ENCODE measurements at places on chromosomes 6 and 20.

GRCh38 chr6:2434912-2435311 lies 189.5 kb upstream of the GMDS start:
- no peak for DNase-seq

GRCh38 chr20:48259456-48259855 lies 474.2 kb upstream of the SULF2 start:
- no peak for DNase-seq

- no peak for DNase-seq
These were observed 106.6 kb downstream of the RNASET2 start for GRCh38 chr6:166849749-166850183.

- DNase-seq, result no peak
These were observed 18.1 kb upstream of the TRIM27 start for GRCh38 chr6:28941684-28942448.

DNA sequence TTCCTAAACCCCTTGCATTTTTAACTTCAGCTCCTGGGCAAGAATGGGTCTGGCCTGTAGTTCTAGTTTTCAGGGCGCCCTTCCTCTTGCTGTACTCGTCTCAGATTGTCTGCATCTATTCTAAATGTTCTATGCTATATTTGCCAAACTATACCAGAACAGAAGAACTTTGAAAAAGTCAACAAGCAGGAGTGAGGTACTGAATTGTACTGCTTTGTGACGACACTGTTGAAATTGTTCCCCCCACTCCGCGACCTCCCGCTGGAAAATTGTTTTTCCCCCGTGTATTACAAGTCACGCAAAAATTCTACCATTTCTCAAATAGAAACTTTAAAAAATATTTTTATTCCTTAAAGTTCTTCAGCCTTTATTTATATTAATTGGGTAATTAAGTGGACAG lies 73.9 kb downstream of the CBFA2T2 start:
- no peak for DNase-seq

DNA sequence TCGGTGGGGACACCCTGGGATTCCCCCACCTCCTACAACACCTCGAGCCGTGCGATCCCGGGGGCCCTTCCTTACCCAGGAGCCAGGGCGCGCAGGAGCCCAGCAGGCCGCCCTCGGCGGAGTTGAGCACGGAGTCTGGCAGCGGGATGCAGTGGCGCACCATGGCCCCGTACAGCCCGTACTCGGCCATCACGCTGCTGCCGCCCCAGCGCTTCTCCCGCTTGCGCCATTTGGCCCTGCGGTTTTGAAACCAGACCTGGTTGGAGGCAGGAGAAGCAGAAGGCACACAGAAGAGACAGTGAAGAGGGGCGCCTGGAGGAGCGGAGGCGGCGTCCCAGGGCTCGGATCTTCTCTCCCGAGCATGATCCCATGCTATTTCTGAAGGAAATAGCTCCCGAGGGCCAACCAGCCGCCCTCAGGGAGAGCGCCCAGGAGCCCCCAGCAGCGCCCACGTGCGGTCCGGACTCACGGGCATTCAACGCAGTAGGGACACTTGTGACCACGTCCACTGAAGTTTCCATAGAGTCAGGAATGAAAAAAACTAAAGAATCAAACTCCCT lies 4.3 kb downstream of the VSX1 start:
- DNase-seq, result peak; percentile 58

GRCh38 chr20:46267108-46268105 lies 40.9 kb downstream of the CDH22 start:
- no peak for DNase-seq

- DNase-seq, result no peak
These were observed 431.1 kb downstream of the NKAIN2 start for GRCh38 chr6:124234801-124235200.

- no peak for DNase-seq
These were observed 614.2 kb upstream of the CITED2 start for GRCh38 chr6:139988685-139989084.

- no peak for DNase-seq
These were observed 483.1 kb upstream of the JAG1 start for GRCh38 chr20:11156922-11157321.

DNA sequence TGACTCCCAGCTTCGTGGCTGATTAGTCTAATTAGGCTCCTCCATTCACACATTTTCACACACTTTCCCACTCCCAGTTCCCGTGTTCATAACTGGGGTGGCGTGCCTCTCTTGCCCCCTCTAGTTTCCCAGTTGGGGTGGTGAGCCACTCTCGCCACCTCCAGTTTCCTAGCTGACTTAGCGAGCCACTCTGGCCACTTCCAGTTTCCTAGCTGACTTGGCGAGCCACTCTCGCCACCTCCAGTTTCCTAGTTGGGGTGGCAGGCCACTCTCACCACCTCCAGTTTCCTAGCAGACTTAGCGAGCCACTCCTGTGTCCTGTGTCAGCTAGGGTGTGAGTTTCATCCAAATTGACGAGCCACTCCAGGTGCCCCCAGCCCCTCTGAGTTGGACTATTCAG lies 7.4 kb upstream of the GMPR start:
- DNase-seq, result no peak

DNA sequence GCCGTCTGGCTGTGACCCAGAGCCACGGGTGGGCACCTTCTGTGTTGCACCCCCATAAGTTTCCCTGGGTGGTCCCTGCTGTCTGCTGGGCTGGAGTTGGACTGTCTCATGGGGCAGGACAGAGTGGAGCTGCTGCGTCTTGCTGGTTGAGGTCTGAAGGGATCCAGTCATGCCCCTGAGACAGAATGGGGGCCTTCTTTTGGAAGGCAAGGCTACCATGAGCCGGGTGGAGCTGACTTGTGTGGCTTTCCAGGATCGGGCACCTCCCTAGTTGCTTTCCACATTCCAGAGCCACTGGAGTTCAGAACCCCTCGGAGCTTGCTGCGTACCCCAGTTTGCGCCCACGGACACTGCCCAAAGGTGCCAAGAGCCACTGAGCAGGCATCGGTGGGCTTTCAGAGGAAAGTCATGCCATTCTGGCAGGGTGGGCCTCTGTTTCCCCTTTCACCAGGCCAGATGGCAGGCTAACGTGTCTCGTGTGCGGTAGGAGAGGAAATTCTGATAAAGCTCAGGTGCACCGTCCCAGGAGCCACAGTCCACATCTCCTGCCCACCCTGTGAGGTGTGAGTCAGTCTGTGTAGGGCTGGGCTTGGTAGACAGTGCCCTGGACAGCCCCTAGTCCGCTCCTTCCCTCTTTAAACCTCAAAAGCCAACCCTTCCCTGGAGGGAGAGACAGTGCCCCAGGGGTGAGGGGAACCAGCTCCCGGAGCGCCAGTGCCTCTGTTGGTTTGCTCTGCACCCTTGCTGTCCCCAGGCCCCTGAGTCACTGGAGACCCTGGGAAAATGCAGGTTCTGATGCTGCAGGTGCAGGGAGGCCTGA lies 125.3 kb downstream of the SYCP2 start:
- no peak for DNase-seq

- no peak for DNase-seq
These were observed 48.5 kb upstream of the ID4 start for GRCh38 chr6:19788686-19789085.

DNA sequence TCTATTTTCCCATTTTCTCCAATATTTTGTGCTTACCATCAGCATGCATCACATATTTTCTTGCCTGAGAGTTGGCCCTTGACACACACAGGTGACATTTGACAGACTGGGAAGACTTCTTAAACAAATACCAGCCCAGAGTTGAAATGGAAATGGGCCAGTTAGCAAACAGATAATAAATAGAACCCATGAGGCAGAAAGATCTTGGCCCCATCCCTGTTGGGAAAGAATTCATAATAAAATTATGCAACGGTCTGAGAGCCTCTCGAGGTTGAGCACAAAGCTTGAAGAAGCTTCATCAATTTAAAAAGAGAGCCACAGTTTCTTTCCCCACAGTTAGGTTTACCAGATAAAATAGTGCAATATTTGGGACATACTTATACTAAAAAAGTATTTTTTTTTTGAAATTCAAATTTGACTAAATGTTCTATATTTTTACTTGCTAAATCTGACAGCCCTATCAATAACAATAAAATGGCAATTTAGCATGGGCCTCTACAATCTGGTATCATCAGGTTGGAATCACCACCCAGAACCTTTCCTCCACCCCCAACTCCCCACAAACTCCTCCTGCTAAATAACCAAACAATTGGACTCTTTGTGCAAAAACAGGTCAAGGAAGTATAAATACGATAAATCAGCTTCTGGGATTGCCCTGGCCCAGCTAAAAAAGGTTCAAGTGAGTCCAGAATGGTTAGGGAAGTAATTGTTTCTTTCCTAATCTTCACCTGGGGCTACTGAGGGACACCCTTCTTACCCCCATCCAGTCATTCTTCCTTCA lies 129.8 kb downstream of the CD164 start:
- DNase-seq, result no peak

GRCh38 chr20:21053002-21053762 lies 53.0 kb downstream of the LINC00237 start:
- DNase-seq, result peak; percentile 35

- no peak for DNase-seq
These were observed 2.0 kb downstream of the TMEM181 start for GRCh38 chr6:158561938-158562337.

DNA sequence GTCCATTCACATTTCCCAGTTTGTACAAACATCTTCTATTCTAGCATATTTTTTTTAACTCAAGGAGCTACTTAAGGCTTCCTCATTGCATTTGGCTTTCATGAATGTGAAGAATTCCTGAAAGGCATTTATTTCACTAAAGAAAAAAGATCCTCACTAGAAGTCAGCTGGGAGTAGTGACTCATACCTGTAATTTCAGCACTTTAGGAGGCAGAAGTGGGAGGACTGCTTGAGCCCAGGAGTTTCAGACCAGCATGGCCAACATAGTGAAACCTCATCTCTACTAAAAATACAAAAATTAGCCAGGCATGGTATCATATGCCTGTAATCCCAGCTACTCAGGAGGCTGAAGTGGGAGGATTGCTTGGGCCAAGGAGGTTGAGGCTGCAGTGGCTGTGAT lies 30.9 kb upstream of the XRN2 start:
- no peak for DNase-seq

DNA sequence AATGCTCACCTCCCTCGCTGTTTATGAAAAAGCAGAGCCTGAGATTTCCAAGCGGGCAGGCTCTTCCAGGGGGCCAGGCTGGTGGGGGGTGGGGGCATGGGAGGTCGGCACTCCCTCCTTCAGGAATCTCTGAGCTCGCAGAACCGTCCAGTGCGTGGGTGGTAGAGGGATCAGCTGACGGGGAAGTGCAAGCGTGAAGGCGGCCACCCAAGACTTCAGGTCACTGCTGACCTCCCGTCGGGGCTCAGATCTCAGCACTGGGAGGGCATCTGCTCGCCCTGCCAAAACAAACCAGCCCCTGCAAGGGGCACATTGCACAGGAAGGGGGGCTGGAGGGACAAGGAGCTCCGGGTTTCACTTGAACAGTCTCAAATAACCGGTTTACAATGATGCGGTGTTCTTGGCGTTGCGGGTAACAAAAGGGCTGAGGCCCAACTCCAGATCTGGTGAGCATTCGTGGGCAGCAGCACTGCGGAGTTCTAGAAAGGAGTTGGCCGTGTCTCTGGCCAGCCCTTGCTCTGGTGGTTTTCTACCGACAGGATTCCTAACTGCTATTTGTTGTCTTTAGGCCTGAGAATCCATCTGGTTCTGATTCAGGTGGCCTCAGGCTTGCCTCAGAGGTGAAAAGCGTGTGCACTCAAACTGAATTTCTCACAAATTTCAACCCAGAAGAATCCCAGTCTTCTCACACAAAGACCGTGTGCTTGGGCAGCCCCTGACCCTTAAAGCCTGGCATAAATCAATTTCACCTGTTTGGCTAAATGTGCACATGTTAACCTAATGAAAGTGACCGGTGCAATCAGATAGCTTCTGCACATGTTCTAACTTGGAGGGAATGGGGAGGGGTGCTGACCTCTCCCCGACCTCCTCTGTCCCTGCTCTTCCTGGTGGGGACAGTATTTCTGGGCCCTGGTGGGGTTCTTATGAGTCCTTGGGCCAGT lies 191.6 kb downstream of the MYLK4 start:
- no peak for DNase-seq

- DNase-seq, result no peak
These were observed 388.0 kb downstream of the GJA1 start for GRCh38 chr6:121823437-121823851.

DNA sequence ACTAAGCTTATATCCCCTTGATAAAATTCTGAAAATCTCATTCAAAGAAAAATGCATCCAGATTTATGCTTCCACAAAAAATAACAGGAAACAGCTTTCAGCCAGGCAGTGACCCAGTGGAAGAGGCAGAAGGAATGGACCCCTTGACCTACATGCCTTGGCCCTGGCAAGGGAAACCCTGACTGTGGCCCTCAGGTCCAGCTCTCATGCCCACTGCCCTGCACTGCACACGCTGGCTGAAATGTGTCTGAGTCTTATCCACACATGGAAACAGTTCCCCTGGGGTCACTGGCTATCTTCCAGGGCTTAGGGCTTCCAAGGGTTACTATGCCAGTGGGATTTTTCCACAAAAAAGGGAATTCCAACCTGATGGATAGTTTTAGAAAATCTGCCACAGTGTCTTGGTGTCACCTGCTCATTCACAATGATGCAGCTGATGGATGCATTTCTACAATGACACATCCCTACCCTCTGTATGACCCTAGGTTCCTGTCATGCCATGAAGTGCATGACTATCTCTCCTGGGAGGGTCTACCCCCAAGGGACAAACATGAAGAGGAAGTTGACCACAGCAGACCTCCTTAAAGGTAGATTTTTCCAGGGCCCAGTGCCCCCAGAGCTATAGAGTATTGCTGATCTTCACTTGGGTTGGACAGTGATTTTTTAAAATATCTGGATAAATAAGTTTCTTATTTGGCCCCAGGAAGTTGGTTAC lies 121.9 kb upstream of the CD93 start:
- no peak for DNase-seq

DNA sequence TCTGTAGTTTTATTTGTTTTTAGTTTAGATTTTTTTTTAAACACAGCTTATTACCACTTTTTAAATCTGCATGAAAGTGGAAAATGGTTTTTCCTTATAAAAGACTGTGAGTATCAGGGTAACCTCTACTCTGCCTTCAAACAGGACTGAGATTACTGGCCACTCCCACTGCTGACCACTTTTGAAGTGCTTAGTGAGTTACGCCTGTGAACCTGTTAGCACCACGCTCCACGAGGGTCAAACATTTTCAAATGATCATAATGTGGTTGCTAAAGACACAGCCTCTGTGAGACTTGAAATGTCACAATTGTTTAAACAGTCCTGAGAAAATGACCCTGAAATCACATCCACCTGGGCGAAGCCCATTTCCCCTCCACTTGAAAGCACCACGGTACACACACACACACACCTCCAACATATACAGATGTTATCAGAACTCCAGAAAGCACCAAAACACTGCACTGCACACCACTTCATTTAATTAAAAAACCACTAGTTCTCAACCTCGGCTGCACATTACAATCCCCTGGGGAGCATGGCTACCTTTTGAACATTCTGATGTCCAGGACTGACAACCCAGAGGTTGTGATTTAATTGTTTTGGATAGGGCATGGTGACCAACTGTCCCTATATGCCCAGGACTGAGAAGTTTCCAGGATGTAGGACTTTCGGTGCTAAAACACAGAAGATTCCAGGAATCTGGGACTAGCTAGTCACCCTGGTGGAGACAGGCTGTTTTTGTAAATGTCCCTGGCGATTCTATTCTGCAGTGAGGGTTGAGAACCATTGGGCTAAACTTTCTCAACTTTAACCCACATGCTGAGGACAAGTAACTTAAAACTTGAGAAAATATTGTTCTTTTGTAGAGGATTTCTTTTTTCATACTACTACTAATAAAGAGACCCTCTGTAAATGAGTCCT lies 176.4 kb upstream of the MYLIP start:
- no peak for DNase-seq
